Right lobe of liver (tissue), 6 donors: ENCODE measurements at places on chromosomes 2 and 18.
A peak's percentile ranks its signal among the peaks of the same experiment; 100 is the strongest.

DNA sequence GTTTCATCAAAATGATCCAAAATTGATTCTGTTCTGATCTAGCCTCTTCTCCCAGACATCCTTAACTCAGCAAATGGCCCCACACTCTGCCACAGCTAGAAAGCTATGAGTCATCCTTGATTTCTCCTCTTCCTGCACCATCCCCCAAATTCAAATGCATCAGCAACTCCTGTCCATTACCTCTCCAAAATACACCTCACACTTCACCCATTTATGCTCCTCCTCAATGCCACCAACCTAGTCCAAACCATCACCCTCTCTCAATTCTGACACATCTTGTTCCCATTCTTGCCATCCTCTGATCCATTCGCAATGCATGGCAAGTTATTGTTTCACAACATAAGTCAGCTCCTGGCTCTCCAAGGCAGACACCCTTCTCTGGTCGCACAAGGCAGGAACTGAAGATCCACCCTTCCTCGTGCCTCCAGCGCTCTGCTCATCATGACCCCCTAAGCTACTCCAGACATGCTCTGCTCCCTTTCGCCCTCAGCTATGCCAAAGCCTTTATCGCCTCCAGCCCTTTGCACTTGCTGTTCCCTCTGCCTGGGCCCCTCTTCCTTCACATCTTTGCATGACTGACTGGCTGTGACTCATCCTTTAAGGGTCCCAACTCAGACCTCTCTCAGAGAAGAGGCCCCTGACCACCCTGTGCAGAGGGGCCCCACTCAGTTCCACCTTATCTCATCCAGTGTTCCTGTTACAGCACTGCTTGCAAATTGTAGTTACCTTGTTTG lies 83.6 kb downstream of the MREG start:
- DNase-seq, result no peak

- DNase-seq, result no peak
Measured at GRCh38 chr2:177568893-177569292, 176.3 kb downstream of the AGPS start.

- no peak for DNase-seq
Measured at GRCh38 chr2:37568565-37568964, 102.9 kb downstream of the CDC42EP3 start.

DNA sequence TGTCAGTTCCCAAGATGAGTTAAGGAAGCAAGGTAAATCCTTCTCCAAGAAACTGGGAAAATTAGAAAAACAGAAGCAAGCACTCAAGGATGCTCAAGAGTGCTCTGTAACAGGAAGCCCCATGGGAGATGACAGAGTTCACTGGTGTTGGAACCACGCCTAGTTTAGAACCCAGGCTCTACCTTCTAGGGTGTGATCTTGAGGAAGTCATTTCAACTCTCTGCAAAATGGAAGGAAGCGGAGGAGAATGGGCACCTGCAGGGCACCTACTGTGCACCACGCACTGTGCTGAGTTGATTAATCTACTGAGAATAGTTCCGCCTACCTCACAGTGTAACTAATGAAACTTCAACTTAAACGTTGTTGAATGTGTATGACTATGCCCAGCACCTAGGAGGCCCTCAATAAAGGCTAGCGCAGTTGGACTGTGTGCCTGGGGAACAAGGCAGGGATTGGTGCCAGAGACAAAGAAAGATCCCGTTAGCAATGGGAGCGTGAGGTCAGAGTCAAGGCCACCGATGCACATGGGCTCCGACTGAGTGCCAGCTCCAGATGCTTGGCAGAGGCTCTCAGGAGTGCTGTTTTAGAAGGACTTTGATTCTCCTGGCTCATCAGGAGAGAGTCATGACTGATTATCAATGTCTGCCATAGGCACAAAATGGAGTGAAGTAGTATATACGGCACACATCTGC lies 93.7 kb downstream of the MAPK4 start:
- peak; percentile 43 for DNase-seq

DNA sequence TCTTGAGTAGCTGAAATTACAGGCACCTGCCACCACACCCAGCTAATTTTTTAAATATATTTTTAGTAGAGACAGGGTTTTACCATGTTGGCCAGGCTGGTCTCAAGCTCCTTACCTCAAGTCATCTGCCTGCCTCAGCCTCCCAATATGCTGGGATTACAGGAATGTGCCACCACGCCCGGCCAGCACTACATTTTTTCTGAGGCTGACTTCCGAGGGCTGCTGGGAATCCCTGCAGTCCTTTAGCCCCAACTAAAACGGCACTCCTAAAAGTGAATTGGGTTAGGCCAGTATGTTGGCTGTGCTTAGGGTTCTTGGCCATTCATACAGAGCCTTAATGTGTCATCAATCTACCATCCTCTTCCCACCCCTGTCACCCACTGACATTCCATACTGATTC lies 375.4 kb downstream of the DCC start:
- no peak for DNase-seq

DNA sequence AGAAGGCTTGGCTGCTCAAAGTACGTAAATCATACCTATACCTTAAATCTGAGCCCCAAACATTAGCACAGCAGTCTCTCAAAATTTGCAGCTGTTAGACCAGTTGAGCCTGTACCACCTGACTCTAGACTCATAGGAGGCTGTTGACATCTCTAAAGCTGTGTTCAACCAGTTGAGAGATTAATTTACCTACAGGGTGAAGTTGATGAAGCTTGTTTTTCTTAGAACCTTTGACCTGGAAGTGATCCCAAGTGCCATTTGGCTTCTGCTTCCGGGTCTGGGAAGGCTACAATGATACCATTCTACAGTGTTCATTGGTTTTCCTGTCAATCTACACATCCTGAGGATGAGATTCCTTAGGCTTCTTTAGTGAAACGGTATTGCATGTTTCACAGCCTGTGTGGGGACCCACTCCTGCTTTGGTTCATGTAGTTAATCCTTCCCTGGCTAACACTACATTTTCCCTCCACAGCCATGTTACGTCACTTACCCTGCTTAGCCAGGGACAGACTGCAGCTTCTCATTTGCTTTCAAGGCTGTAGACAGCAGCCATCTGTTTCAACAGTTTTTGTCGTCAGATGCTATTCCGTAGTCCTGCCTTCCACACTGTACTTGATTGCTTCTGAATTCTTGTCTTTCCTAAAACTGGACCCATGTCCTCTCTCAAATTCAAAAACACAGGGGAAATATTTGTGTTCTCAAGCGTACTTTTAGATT lies 4.7 kb upstream of the IL1RL2 start:
- no peak for DNase-seq

DNA sequence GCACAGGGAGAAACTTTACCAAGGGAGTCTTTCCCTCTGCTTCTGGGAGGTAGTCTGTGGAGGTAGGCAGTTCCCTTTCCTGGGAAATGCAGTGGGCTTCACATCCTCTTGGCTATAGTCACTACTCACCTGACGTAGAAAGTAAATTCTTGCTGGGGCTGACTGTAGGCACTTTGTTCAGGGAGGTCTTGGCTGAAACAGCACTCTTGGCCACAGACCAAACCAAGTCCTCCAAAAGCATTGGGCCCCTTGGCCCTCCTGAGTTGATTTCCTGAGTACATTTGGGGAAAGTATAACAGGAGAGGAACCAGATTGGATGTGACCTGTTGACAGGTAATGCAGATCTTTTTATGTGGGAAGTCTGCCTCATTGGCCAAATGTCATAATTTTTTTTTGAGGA lies 108.9 kb downstream of the MGAT5 start:
- DNase-seq, result no peak

GRCh38 chr18:37639846-37640245 lies 74.2 kb upstream of the CELF4 start:
- DNase-seq, result no peak

GRCh38 chr2:104430359-104430740 lies 423.6 kb upstream of the POU3F3 start:
- DNase-seq, result no peak

DNA sequence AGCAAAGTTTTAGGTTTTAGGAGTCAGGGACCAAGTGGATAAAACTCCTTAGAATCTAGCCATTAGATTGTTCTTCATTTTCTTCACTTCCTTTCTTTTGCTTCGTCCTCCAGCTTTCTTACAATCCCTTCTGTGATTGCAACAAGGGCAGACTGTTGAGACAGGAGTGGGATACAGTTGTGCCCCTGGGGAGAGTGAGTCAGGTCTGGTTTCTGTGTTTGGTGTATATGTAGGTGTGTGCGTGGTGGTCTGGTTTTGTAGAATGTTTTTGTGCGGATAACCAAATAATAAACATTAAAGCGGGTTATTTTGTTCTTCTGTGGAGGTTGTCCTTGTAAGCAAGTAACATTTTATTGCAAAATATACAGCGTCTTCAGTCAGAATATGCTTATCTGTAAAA lies 7.3 kb downstream of the INSIG2 start:
- DNase-seq, result no peak

DNA sequence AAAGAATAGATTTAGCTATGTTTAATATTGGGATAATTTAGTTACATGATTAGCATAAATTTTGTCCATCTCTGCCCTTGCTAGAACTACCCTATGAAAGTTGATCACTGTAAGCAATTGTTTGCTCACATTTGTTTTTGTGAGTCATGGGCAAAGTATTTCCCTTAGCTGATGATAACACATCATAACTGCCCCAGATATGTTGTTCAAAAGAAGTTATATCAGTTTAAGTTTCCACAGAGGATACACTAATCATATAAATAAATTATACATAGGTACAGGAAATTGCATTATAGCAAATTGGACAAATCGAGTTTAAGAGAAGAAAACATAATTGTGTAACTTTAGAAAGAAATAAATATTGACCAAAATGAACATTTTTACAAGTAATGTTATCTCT lies 223.2 kb upstream of the PIK3C3 start:
- no peak for DNase-seq

DNA sequence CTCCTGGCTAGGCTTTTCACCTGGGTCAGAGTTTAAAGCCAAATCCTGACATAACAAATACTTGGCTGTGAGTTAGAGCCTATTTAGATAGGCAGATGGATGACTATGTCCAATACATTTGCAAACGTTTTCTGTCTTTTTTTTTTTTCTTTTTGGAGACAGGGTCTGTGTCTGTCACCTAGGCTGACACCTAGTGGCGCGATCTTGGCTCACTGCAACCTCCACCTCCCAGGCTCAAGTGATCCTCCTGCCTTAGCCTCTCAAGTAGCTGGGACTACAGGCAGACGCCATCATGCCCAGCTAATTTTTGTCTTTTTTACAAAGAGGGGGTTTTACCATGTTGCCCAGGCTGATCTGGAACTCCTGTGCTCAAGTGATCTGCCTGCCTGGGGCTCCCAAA lies 124.8 kb downstream of the DYM start:
- no peak for DNase-seq

GRCh38 chr18:74532511-74533025 lies 1.7 kb upstream of the CNDP1 start:
- no peak for DNase-seq

- no peak for DNase-seq
Measured at GRCh38 chr2:236998758-236999157, 86.9 kb upstream of the COPS8 start.

GRCh38 chr18:45290364-45290763 lies 324.9 kb upstream of the SLC14A2 start:
- no peak for DNase-seq

- no peak for DNase-seq
Measured at GRCh38 chr2:8361930-8362329, 319.9 kb upstream of the ID2 start.

- DNase-seq, result no peak
Measured at GRCh38 chr2:191086706-191087105, 64.1 kb downstream of the STAT4 start.

DNA sequence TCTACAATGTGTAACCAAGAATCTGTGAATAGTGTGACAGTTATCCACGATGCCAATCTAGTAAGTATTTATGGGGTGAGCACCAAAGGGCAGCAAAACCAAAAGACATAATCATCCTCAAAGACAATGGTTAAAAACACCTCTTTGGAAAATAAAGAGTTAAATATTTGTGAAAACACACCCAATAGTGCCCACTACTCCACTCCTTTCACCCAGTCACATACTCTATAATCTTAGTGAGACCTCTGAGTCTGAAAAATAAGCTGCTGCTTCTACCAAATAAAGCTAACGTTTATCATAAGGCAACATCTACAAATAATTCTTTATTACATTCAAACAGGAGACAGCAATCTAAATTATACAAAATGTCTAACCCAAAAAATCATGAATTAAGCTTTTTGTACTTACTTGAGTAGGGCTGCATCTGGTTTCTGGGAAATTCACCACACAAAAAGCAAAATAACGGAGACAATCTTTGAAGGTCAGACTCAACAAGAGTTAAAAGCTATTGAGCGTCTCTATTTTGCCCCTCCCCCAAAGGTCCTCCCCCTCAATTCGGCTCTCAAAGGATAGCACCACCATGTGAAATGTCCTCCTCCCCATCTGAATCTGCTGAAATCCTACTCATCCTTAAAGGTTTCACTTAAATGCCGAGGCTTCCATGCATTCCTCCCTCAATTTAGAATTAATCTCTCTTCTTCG lies 2.0 kb downstream of the RAPH1 start:
- no peak for DNase-seq

DNA sequence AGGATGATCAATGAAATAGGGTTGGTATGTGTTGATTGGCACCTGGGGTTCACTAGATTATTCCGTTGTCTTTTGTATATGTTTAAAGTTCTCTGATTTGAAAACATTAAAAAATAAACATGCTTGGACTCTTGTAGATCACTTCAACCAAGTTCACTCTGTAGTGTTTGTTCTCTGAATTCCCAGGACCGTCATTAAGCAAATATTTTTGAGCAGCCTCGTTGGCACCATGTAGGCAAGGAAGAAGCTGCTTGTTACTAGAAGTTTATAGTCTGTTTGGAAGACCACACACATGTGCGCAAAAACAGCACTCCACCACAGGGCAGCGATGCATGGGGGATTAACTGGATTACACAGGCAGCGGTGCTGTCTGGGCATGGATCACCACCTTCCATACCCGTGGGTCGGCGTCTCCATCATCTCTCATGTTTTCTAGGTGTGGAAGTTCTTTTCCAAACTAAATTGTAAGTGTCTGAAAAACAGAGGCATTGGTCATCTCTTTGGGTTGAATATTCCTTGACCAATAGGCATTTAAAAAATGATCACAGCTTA lies 212.2 kb downstream of the FHOD3 start:
- no peak for DNase-seq

- peak; percentile 30 for DNase-seq
Measured at GRCh38 chr2:101149241-101150192, 1.7 kb downstream of the TBC1D8 start.

GRCh38 chr2:234751275-234751973 lies 200.4 kb upstream of the SH3BP4 start:
- no peak for DNase-seq

- no peak for DNase-seq
Measured at GRCh38 chr2:145015561-145015960, 495.6 kb upstream of the ZEB2 start.

DNA sequence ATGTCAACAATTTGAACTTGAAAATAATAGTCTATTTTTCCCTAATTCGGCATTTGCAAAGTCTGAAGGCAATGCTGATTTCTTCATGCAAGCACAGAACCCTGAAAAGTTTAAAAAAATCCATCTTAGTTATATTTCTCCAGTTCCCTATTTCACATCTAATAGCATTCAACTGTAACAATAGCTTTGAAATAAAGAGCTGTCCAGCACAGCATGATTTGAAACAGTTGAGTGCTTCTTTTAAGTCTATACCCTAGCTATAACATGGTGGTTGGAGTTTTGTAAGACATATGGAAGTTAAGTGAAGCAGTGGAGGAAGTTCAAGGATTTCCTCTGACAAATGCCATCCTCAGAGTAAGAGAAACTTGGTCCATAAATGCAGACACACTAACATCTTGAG lies 691.9 kb downstream of the ERBB4 start:
- DNase-seq, result no peak

GRCh38 chr18:75330308-75330707 lies 97.2 kb downstream of the SMIM21 start:
- DNase-seq, result no peak
